ENCODE measurements at places on chromosomes 2 and 18.

- DNase-seq: no peak
Measured at GRCh38 chr2:132586835-132587234, 83.2 kb downstream of the LYPD1 start.

GRCh38 chr2:57407772-57408201 lies 638.8 kb upstream of the VRK2 start:
- peak; percentile 28 for DNase-seq

DNA sequence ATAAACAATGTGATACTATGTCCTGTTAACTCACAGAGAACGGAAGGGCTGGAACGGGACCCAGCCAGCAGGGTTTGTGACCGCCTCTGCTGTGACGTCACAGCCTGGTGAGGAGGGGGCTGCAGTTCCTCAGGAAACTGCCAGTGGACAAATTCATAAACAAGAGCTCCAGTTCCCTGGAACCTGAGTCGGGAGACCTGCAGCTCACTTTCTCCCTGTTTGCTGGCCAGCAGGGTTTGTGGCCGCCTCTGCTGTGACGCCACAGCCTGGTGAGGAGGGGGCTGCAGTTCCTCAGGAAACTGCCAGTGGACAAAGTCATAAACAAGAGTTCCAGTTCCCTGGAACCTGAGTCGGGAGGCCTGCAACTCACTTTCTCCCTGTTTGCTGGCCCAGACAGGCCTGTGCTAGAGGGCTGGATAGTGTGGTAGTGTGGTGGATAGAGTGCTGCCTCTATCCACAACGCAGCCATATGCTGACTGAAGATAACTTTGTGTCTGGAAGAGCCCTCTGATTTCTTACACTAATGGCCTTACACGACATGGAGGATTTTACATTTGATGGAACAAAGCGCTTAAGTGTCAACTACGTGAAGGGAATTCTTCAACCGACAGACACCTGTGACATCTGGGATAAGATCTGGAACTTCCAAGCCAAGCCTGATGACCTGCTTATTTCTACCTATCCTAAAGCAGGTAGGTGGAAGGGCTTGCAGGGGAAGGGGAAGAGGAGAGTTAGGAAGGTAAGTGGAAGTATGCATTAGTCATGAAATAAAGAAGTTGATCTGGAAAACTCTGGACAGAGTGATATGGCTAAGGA lies at the start of gene SULT1C4:
Gene SULT1C4 (plus strand): TSS at position 140 of the 816 bp plus-strand sequence. CDS start 384 bp downstream, at position 524.
- peak; percentile 66 for DNase-seq

- DNase-seq: peak; percentile 39
Measured at GRCh38 chr2:184562532-184562931, 35.8 kb upstream of the ZNF804A start.

DNA sequence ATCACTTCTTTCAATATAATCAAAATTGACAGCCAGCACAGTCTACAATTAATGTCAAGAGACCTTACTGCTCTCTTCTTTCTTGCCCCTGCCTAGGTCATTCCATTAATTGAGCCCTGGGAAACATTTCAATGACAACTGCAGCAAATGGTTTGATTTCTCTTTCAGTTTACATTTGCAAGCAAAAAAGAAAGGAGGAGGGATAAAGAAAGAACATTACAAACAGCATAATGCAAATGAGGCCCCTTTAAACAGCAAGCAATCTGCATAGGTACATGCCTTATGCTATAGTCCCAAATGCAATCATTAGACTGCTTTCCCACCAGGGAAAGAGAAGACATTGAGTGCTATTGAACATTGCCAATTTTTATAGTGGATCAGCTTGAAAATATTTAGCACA lies 655.0 kb upstream of the CDH2 start:
- DNase-seq: no peak

DNA sequence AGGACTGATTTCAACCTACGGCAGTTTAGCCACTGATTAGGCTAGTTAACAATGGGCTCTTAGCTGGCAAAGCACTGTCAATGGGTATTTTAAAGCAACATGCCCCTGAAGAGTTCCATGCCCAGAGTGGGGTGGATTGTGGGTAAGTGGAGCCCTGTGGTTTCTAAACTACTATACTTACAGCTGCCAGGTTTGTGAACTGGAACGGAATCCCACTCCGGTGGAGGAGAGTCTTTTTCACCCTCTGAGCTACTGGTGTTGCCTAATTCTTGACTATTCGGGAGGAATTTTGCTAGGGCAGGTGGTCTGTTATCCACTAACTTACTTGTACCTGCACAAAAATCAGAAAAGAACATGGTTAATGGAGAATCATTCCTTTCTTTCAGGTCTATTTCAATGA lies 52.6 kb downstream of the ZAP70 start:
- no peak for DNase-seq
